ENCODE measurements at places on chromosomes 6 and 20. TPM values are rescaled to one million over a fixed set of nuclear protein-coding genes. Genes with fewer than 3 reads are reported as not detected.

PDYN gene
- 0.33 TPM for total RNA-seq

LHFPL5 gene
- total RNA-seq: not detected

MBOAT1 gene
- 9.1 TPM for total RNA-seq

CRISP1 gene
- total RNA-seq: not detected

OOEP gene
- not detected for total RNA-seq
